ENCODE measurements at places on chromosomes 6 and 20.

DNA sequence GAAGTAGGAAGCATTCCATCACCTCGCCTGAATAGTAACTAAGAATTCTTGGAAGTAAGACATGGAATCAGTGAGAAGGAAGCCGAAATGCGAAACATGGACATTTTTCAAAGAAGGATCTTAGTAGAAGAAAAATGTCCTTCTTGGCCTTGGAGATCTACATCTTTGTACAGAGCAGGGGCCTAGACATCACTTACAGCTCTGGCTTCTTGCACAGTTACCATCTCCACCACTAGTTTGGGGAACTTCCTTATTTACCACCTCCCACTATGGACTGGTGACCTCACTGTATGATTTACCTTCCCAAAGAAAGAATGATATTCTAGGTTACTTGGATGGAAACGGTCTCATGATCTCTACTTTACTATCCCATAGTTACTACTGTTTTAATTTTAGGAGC, 15.7 kb downstream of the CASS4 start:
- no peak for DNase-seq

DNA sequence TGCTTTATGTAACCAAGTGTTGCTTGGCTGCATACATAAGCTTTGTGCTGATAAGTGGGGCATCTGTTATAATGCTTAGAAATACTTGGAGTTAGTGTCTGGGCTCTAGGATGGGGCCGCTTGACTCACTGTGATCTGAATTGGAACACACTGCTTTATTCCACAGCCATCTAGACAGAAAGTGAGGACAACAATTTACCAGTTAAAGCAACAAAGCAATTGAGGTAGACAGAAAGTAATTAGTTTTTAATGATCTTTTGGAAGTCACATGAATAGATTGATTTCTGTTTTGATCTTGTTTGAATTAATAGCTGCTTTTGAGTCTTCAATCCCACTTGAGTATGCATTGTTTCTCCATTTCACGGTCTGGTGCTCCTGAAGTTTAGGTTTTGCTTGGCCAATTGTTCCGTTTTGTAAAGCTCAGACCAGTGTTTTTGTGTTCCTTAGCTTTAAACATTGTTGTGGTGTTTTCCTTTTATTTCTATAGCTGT, 157.5 kb downstream of the TRMT11 start:
- DNase-seq, result no peak

DNA sequence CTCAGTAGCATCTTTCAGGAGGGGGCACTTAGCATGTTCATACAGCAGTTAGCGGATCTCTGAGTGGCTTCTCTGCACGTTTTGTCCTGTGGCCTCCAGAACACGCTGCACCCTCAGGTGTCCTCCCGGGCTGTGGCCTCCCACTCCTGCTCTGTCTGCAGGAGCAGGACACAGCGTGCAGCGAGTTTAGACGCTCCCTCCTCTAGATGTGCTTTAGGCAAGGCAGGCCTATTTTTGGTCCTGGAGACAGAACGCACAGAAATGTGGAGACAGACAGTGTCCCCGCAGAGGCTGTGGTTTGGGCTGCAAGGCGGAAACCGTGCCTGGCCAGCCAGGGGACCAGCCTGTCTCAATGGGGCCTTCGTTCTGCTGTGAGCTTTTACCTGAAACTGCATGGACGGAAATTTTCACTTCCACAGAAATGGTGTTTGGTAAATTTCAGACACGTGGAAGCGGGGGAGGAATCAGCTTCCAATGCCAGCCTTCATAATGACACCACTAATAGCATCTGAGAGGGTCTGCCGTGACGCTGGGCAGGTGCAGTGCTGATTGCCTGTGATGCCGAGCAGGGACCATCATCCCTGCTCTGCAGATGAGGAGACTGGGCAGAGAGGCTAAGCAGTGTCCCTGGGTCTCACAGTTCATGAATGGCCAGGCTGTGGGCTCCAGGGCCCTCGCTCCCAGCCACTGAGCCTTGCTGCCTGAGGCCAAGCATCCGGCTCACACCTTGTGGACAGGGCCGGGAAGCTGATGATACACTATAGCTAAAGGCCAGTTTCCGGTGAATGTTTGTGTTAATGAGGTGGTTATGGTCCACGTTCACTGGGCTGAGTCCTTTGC, 120.9 kb downstream of the SYCP2 start:
- DNase-seq, result no peak

DNA sequence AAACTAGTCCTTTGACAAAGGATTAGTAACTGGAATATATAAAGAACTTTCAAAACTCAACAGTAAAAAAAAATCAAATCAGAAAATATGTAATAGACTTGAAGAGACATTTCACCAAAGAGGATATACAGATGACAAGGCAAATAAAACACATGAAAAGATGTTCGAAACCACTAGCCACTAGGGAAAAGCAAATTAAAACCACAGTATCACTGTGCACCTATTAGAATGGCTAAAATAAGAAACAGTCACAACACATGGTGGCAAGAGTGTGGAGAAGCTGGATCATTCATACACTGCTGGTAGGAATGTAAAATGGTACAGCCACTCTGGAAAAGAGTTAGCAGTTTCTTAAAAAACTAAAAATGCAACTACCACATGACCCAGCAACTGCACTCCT, 14.9 kb downstream of the ZBTB2 start:
- DNase-seq, result no peak

DNA sequence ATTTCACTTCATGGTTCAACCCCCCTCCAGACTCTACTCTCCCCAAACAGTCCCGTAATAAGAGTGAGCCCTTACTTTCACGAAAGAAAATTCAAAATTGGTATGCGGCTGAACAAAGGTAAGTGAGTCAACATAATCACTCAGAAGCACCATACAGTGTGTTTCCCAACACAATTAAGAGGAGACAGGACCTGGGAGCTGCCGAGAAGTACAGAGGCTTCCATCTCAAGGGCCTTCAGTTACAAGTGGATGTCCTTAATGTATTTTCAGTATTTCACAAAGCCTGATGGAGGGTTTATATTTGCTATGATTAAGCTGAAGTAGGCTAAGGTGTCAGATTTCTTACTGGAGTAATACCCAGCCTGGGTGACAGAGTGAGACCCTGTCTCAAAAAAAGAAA, 51.1 kb downstream of the MYO6 start:
- DNase-seq, result no peak

DNA sequence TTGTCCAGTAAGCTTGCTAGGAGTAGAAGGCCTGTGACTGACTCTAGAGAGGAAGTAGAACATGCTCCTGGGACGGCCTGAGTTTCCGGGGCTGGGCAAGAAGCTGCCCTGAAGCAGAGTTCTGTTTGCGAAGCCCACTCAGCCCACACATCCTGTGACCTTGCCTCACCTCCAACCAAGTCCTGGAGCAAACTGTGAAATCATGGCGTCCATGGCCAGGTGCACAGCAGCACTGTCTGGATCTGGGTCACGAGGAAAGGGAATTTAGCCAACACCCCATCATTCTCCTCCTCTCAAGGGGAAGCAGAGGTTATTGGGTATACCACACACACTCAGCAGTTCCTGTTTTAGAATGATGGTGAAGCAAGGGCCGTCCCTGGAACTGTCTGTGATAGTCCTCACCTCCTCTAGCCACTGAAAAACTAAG, 87.5 kb downstream of the CRYBG1 start:
- no peak for DNase-seq

DNA sequence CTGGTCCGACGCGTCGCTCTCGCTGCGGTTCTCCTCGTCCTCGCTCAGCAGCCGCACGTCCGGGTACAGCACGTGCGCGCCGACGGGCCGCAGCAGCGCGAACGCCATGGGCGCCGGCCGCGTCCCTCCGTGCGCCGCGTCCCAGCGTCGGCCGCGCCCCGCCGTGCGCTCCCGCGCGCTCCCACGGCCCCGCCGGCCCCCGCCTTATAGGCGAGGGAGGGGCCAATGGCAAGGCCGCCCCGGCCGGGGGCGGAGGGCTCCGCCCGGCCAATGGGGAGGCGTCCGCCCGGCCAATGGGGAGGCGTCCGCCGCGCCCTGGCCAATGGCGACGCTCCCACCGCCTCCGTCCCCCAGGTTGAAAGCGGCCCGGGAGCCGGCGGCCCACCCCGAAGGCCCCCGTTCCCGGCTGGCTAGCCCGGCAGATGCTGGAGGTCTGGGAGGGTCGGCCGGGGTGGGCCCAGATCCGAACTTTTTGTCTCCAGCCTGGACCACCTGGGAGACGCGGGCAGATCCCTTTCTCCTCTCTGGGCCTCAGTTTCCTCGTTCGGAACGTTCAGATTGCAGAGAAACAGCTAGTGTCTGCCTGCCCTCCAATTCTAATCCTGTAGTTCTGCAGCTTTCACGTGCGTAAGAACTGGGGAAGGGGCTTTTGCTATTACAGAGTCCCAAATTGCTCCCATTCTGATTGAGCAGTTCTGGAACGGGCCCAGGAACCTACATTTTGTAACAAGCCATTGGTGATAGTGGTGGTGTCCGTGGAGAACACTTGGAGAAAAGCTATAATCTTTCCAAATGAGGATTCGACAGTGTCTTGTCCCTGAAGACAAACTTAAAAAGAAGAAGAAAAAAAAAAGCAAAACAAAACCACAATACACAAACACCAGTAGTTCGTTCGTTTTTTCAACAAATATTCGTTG, at the start of gene TCF15:
Gene TCF15 (minus strand): TSS at position 180 of the 917 bp plus-strand sequence. CDS start 72 bp downstream, at position 108.
- DNase-seq, result peak; percentile 52

DNA sequence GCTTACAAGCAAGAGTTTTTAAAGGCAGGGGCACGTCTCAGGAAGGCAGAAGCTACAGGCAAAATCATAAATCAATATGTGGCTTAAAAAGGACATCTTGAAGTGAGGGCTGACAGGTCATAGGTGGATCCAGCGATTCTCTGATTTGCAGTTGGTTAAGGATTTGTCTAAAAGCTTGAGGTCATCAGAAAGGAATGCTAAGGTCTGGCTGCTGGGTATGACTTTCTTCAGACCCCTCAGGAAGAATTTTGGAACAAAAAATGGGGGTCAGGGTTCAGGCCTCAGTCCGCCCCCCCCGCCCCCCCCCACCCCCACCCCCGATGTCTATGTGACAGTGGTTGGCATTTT, 261.9 kb downstream of the CDH4 start:
- no peak for DNase-seq

DNA sequence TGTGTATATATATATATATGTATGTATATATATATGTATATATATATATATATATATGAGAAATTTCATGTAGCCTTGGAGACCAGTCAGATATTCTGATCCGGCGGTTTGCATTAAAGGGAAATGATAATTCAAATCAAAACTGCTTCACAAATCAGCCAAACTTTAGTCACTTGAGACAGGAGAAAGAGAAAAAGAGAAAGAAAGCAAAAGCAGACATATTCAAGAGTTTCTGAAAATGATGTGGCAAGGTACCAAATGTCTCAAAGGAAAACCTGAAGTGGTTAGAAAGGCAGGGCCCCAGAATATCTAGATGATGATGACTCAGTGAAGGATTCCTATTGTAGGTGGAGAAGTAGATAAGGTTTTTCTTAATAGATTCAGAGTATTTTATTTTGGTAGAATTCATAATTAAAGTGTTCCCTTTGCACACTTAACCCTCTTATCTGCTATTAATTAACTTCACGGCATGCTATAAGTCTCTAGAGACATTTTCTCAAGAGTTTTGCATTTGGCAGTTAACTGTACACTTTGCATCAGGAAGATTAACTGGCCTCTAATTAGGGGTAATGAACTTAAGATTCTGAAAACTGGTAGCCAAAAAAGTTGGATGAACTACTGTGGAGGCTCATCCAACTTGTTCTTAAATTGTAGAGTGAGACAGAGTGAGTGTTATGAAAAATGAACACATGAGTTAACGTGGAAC, 50.1 kb upstream of the ASF1A start:
- DNase-seq, result no peak

DNA sequence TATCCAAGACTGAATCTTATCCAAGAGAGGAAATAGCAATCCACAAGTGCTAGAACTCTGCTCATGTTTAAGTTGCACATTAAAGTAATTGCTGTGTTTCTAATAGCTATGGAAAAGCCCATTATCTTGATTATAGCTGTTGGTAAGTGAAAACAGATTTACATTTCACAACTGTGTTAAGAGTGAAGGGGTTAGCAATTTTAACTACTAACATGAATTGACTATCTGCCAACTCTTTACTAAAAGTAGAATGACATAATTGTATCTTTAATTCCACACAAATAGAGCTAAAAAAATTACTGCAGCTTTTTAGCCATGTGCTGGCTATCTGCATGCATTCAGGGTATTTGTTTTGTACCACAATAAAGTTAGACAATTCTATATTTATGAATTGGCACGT, 277.9 kb upstream of the IRAK1BP1 start:
- no peak for DNase-seq

DNA sequence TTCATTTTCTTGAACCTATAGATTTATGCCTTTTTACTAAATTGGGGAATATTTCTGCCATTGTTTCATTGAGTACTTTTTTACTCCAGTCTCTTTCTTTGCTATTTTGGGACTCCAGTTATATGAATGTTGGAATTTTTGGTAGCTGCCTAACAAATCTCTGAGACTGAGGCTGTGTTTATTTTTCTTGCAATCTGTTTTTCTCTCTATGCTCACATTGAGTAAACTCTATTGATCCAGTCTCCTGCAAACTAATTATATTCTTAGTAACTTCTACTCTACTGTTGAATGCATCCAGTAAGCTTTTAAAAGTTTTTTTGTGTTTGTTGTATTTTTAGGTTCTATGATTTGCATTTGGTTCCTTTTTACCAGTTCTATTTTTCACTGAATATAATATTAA, 903.4 kb upstream of the GJE1 start:
- no peak for DNase-seq

DNA sequence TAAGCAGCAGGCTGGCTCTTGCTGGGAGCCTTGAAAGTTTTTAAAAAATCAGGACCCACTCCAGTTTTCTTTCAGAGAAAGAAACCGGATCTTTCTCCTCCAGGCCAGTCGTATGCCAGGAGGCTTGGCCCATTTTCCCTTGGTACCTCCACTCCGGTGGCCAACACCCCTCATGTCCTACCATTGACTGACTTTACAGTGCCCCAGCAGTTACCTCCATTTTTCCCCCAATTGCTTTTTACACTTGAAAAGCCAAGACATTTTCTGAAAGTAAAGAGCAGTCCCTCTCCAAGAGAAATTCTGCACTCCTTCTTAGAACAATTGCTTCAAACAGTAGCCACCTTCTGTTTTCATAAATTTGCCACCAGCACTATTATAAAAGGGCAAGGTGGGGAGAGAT, 47.7 kb upstream of the SNX9 start:
- no peak for DNase-seq

DNA sequence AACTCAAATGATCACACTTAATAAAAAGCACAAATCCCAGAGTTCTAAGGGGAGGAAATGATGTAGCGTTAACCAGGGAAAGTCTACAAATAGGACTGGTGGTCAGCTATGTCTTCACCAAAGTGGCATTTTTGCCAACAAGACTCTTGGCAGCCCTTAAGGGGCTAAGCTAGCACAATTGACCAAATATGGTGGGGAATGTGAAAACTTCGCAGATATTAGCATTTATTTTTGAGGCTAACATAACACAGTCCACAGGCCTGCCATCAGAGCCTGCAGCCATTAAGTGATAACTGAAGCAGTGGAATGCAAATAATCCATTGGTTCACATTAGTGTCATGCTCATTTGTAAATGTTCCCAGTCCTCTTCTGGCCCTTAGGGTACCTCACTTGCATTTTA, 274.6 kb downstream of the FOXC1 start:
- DNase-seq, result no peak
